Fibroblast of mammary gland (primary cell): ENCODE measurements at places on chromosomes 2 and 18.

GRCh38 chr18:13136056-13136903, 82.3 kb upstream of the LDLRAD4 start:
- no peak for DNase-seq

DNA sequence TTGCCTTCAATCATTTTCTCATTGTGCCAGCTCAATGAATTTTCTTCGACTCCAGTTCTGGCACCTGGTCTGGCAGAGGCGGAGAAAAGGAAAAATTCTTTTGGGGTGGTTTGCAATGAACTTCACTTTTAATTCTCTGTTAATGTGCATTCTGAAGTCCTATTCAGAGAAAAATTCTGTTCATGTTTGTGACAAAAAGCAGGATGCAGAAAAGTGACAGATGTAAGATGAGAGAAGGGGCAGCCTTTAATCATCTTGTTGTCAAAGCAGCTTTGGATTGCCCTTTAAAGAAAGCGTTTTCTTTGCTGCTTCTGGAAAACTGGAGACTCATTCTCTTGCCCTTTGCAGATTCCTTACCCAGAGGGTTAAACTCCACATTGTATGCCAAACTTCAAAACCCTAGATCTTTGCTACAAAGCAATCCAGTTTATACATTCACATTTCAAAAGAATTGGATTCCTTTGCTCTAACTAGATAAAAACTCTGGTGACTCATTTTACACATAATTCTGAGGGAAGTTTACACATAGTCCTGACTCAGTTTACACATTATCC, 94.6 kb upstream of the CAVIN2 start:
- no peak for DNase-seq

- DNase-seq: no peak
These were observed 141.0 kb upstream of the RAB12 start for GRCh38 chr18:8468191-8468590.

DNA sequence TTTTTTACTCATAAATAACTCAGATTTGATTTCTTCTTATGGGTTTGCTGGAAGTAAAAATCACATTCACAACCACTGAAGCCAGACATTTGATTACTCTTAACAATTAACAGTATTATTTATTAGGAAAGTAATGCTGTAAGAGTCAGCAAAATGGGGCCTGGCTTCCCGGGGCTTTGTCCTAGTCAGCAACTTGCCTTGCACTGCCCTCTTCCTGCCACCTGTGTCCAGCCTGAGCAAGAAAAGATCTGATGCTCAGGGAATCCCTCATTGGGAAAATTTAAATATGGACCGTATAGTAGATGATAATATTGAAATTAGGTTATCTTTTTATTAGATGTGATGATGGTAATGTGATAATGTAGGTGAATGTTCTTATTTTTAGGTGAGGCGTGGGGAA, 30.8 kb upstream of the ACYP2 start:
- DNase-seq: peak; percentile 29

DNA sequence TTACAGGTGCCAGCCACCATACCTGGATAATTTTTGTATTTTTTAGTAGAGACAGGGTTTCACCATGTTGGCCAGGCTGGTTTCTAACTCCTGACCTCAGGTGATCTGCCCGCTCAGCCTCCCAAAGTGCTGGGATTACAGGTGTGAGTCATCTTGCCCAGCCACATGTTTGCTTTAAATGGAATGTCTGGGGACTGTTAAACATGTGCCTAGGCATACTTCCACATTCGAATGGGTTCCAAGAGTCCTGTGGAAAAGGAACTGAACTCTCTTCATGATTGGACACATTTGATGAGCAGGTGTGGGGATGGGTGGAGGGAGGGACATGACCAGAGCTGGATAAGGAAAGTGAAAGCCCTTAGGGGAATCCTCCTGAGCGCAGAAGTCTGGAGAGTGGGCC, 58.4 kb upstream of the GREB1L start:
- DNase-seq: peak; percentile 17

DNA sequence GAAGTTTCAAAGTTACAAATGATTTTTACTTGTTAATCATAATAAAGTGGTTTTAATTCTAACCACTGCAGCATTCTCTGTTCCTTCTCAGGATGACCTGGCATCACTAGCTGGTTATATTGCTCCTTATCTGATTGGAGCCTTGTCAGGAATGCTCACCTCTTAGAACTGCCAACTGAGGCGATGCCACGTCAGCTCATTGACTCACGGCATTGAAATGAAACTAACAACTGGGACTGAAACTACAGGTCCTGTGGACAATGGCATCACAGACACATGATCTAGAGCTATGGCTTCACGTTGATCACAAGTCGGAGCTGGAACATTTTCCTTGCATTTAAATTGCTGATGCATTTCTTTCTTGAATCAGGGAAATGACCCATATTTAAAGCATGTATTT, 54.9 kb upstream of the MAP2 start:
- DNase-seq: peak; percentile 87

DNA sequence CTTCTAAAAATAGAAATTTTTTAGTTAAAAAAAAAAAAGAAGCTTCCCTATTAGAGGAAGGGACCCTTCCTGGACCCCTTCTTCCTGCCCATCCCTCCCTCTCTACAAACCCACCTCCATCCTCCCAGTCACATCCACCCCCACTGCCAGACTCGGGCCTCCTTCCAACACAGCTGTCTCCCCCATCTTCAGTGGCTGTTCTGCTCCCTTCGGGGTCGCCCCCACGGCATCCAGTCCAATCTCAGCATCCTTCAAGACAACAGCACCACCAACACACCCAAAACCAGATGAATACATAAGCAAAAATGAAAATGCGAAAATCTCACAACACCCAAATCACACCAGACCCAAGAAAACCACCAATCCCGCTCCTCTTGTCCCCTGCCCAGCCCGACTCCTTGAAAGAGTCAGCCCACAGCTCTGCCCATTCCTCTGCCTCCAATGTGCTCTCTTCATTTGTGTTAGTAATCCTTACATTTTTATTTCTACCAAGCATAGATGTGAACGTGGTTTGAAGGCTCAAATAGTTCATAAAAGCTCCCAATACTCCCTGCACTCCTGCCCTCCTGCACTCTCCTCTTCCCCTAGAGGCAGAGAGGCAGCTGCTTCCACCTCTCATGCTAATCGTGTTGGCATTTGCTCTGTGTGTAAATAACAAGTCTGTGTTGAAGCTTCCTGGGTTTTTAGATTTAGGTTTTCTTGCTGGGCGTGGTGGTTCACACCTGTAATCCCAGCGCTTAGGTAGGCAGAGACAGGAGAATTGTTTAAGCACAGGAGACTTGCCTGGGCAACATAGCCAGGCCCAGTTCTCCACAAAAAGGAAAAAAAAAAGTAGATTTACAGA, 37.0 kb downstream of the MAL start:
- no peak for DNase-seq

DNA sequence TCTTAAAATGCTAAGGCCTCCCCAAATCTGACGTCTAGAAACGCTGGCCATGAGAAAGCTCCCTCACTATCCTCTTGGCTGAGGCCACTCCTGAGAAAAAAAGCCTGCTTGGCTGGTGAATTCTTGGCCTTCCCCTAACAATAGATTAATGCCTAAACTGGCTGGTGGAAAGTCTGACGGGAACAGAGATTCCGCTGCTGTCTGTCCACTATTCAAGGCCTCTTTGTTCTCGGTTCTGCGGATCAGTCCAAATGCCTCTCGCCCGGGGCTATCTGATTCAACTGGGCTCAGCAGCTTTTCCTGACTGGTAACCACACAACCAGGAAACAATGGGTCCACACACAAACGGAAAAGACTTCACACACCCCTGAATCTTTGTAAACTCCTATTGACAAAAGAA, 27.2 kb downstream of the PXDN start:
- DNase-seq: no peak

DNA sequence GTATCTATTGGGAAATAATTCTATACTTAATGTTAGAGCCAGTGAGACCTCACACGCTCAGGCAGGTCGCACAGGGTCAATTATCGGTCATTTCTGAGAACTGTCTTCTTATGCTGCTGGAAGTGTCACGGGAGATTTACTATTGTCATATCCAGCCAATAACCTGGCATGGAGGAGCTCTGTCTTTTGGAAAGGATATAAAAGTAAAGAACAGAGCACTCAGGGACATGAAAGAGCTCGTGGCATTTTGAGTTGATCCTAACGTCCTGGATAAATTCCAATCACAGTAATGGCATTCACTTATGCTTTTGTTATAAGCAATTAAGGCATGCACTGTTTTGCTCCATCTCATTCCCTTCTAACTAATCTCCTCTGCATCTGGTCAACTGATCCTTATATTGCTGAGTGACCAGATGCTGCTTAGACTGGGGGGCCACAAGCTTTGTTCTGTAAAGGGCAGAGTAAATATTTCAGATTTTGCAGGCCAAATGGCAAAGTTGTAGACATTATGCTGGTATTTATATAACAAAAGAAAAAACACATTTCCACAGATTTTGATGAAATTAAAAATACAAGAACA, 453.5 kb upstream of the SMIM21 start:
- no peak for DNase-seq

- DNase-seq: no peak
These were observed 327.4 kb upstream of the CWC22 start for GRCh38 chr2:180334514-180334913.

- peak; percentile 65 for DNase-seq
These were observed 93.5 kb upstream of the MAPRE2 start for GRCh38 chr18:34947711-34948125.

- DNase-seq: no peak
These were observed 22.3 kb downstream of the DCDC2C start for GRCh38 chr2:3725458-3726250.

GRCh38 chr2:9909106-9909505, 42.4 kb upstream of the GRHL1 start:
- peak; percentile 66 for DNase-seq

GRCh38 chr2:108165729-108166128, 74.0 kb upstream of the SULT1C3 start:
- no peak for DNase-seq

GRCh38 chr2:159860581-159861310, 62.7 kb upstream of the CD302 start:
- DNase-seq: no peak

GRCh38 chr18:14767474-14767873, 19.5 kb downstream of the ANKRD30B start:
- DNase-seq: no peak

GRCh38 chr2:154608438-154608837, 90.1 kb upstream of the KCNJ3 start:
- no peak for DNase-seq

DNA sequence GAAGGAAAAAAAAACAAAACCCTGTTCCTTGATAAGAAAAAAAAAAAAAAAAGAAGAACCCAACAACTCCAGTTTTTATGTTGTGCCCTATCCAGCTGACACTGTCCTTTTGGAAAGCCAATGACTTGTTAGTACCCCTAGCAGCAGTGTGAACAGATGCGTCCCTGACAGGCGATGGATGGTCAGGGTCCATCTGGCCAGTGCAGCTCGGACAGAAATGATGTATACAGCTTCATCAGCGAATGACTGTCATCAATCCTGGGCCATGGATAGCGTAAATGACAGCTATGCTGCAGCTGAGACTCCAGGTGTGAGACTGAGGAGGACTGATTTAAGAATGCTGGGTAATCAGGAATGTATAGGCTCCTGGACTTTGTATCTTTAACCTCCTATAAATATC, 318.8 kb upstream of the FIGN start:
- DNase-seq: no peak

- no peak for DNase-seq
These were observed 192.3 kb downstream of the MCFD2 start for GRCh38 chr2:46723346-46723745.
